ENCODE measurements at places on chromosomes 16 and 17. TPM values are rescaled to one million over a fixed set of nuclear protein-coding genes. Genes with fewer than 3 reads are reported as not detected.
A peak's percentile ranks its signal among the peaks of the same experiment; 100 is the strongest.

The ZNF764 gene
- total RNA-seq = 48.0 TPM

- H3K27me3 ChIP-seq = no peaks in the 10 kb centered on the region
- H3K27ac ChIP-seq = no peak overlapping the region
- H3K4me1 ChIP-seq = no peaks in the 10 kb centered on the region
- no peak for DNase-seq
- no peak overlapping the region for H3K4me3 ChIP-seq
Measured at GRCh38 chr16:55091871-55092230, 161.2 kb downstream of the IRX5 start.

The FOXL1 gene
- total RNA-seq = 1.2 TPM

DNA sequence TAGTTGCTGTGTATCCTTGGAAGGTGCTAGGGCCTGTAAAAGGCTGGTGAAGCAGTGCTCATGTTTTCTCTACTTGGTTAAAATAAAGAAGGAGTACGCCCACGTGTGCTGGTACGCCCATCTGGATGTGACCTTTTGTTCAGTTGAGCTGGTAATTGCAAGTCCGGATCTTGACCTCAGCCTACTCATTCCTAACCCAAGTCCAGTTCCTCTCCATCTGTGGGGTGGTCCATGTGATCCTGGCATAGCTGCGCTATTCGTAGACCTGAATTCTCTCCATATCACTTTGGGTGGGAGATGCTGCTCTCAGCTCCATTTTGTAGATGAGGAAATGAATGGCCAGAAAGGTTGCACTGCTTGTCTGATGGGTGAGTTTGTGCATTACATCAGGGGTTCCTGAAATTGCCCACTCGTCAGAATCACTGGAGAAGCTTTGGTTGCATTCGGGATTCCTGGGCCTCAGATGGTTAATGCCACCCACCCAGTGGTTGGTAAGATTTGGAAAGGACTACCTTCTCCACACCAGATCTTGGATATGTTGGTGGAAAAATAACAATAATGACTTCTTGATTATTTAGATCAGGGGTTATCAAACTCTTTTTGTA lies 328.8 kb downstream of the CPPED1 start:
- H3K36me3 ChIP-seq = no peaks in the 10 kb centered on the region
- H3K4me3 ChIP-seq = no peak overlapping the region
- no peak for DNase-seq
- H3K27ac ChIP-seq = no peak overlapping the region
- H3K27me3 ChIP-seq = no peaks in the 10 kb centered on the region

The NUP85 gene
- total RNA-seq = 13.1 TPM

GRCh38 chr16:19940195-19940594 lies 55.5 kb upstream of the GPRC5B start:
- no peak overlapping the region for H3K27ac ChIP-seq
- H3K4me1 ChIP-seq = no peaks in the 10 kb centered on the region
- no peaks in the 10 kb centered on the region for H3K36me3 ChIP-seq
- no peak overlapping the region for H3K4me3 ChIP-seq
- H3K27me3 ChIP-seq = no peaks in the 10 kb centered on the region

- no peaks in the 10 kb centered on the region for H3K4me1 ChIP-seq
- H3K4me3 ChIP-seq = no peak overlapping the region
- no peak overlapping the region for H3K27ac ChIP-seq
- peaks cover 6% of the 10 kb centered on the region for H3K27me3 ChIP-seq
- no peak for DNase-seq
- H3K36me3 ChIP-seq = no peaks in the 10 kb centered on the region
Measured at GRCh38 chr17:74610108-74610507, 13.4 kb downstream of the CD300E start.

- no peak overlapping the region for H3K4me3 ChIP-seq
- no peaks in the 10 kb centered on the region for H3K4me1 ChIP-seq
- H3K27ac ChIP-seq = no peak overlapping the region
- no peaks in the 10 kb centered on the region for H3K36me3 ChIP-seq
- H3K27me3 ChIP-seq = no peaks in the 10 kb centered on the region
Measured at GRCh38 chr16:22979038-22979437, 165.1 kb downstream of the HS3ST2 start.

DNA sequence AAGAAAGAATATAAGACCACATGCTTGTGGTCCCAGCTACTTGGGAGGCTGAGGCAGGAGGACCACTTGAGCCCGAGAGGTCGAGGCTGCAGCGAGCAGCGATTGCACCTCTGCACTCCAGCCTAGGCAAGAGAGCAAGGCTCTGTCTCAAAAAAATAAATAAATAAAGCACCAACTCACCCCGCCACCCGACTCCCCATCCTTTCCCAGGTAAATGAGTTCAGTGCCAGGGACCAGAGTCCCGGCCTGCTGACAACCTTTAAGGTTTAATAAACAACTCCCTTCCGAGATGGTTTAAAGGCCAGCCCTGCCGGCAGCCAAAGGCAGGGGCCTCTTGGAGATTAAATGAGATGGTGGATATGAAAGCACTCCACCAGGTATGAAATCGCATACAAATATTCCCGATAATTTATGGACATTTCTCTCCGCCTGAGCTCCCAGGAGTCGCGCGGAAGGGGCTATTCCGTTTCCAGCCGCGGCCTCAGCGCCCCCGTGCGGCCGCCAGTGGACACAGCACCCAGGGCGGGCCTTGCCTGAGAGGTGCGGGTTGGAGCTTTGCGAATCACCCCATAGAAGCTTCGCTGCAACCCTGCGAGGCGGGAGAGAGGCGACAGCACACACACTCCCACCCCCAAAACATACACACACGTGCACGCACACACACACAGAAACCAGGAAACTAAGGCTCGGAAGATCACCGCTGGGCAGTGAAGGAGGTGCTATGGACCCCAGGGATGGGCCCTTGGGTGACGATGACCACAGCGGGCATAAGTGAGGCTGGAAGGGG lies 4.0 kb upstream of the RPL38 start:
- H3K27ac ChIP-seq = no peak overlapping the region
- no peak overlapping the region for H3K4me3 ChIP-seq

- no peaks in the 10 kb centered on the region for H3K36me3 ChIP-seq
- no peak overlapping the region for H3K27ac ChIP-seq
- DNase-seq = no peak
- no peaks in the 10 kb centered on the region for H3K4me1 ChIP-seq
- no peak overlapping the region for H3K4me3 ChIP-seq
Measured at GRCh38 chr16:14378131-14378551, 251.9 kb downstream of the PARN start.

The NEK8 gene
- total RNA-seq = 52.3 TPM

- H3K27ac ChIP-seq = peak overlapping the region; percentile 90
- DNase-seq = peak; percentile 76
- H3K27me3 ChIP-seq = no peaks in the 10 kb centered on the region
- peaks cover 47% of the 10 kb centered on the region for H3K4me1 ChIP-seq
- no peaks in the 10 kb centered on the region for H3K36me3 ChIP-seq
- H3K4me3 ChIP-seq = peak overlapping the region; percentile 65
Measured at GRCh38 chr17:81387100-81388090, 7.9 kb upstream of the BAHCC1 start.
